ENCODE measurements at places on chromosomes 16 and 17. TPM values are rescaled to one million over a fixed set of nuclear protein-coding genes. Genes with fewer than 3 reads are reported as not detected.

Gene PLEKHH3
- total RNA-seq = 64.2 TPM

GRCh38 chr16:15822957-15823356 lies 33.9 kb downstream of the MYH11 start:
- DNase-seq = peak; percentile 79

Gene KRT17
- total RNA-seq = 223 TPM

DNA sequence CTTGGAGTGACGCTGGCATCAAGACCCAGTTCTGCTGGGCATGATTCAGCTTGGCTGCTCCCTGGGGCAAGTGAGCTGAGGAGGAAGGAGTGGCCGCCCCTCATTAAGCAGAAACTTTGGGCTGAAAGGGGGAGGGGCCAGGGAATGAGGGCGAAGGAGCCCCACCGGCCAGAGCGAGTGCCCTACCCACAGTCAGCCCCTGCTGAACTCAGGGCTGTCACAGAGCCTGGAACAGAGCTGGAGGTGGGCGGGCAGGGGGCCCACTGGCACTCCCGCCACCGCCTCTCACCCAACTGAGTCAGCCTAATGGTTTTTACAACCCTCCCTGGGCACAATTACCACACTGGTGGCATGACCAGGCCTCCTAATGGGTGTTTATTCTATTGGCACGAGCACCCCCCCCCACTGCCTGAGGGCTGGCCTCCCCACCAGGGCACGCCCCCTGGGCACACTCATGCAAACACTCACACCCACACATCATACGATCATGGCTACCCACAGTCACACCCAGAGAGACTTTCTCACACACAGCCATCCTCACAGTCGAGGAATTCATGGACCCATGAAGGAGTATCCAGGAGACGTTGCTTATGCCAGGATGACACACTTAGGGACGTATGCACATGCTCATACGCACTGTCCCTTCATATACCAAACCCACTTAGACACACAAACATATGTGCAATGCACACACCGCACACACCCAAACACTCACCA lies 19.2 kb downstream of the UNC119 start:
- peak; percentile 67 for DNase-seq

Gene HOXB9
- total RNA-seq = 33.2 TPM

DNA sequence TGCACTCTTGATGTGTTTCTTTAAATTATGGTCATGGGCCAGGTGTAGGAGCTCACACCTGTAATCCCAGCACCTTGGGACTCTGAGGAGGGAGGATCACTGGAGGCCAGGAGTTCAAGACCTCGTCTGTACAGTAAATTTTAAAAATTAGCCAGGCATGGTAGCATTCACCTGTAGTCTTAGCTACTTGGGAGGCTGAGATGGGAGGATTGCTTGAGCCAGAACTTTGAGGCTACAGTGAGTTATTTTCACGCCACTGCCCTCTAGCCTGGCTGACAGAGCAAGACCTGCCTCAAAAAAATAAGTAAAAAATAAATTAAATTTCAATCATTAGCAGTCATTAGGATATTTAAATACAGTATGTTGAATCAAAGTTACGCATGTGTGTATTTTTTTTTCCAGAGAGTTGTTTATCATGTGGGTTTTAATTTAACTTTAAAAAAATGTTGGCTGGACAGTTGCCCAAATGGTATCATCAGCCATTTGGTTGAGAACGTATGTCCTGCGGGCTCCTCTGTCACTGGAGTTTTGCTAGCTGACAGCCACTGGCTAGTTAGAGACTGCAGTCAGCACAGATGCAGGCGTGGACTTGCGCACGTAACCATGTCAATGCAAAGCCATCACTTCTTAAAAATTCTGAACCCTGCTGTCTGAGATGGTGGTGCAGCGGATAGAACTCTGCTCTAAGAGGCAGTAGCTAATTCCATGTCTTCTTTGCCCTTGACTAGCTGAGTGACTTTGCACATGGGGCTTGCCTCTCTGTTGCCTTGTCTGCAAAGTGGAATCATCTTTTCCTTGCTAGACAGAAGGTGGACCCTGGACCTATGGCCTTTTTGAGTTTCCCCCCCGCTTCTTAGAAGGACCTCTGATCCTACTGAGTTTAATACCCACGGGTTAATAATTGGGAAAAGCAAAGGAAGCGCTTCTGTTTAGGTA lies 40.0 kb downstream of the MAPT start:
- DNase-seq = no peak

DNA sequence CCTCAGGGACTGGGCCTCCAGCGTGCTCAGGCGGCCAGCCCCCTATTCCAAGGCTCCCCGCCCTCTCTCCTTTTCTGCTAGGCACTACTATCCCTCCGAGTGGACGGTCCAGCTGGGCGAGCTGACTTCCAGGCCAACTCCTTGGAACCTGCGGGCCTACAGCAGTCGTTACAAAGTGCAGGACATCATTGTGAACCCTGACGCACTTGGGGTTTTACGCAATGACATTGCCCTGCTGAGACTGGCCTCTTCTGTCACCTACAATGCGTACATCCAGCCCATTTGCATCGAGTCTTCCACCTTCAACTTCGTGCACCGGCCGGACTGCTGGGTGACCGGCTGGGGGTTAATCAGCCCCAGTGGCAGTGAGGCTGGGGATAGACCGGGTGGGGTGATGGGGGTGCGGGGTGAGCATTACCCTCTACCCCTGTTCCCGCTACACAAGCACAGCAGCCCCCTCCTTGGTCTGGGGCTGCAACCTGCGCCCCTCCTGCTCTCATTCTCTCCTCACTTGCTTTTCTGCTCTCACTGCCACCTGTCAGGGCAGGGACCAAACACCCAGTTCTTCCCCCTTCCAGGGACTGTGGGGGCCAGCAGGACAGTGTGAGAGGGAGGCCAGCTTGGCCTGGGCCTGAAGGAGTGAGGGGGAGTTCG lies 1.1 kb downstream of the PRSS41 start:
- no peak for DNase-seq

DNA sequence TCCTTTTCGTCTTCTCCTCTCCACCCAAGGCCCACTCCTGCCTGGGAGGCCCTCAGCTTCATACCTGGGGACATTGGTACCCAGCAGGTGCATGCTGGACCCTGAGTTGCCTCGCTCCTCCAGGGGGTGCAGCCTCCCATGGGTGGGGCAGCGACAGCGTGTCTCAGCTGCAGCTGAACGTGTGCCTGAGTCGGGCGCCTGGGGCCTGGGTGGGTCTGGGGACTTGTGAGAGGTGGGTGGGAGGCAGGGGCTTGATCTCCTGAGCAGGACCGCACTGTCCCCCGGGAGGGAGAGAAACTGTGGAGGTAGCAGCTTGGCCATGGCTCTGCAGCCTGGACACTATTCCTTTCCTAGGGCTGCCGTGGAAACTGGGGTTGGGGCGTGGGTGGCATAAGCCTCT lies 24.8 kb upstream of the ENGASE start:
- no peak for DNase-seq

- DNase-seq = no peak
Observed at GRCh38 chr16:67893743-67894399, 817 bp downstream of the PSKH1 start.

- peak; percentile 64 for DNase-seq
Observed at GRCh38 chr17:8300627-8301242, 5.5 kb upstream of the SLC25A35 start.

GRCh38 chr16:17817260-17817659 lies 346.5 kb upstream of the XYLT1 start:
- DNase-seq = no peak

Gene NHLRC4
- 0.36 TPM for total RNA-seq

Gene TOX3
- total RNA-seq = 32.5 TPM

- no peak for DNase-seq
Observed at GRCh38 chr16:72246423-72246822, 74.5 kb upstream of the PMFBP1 start.

DNA sequence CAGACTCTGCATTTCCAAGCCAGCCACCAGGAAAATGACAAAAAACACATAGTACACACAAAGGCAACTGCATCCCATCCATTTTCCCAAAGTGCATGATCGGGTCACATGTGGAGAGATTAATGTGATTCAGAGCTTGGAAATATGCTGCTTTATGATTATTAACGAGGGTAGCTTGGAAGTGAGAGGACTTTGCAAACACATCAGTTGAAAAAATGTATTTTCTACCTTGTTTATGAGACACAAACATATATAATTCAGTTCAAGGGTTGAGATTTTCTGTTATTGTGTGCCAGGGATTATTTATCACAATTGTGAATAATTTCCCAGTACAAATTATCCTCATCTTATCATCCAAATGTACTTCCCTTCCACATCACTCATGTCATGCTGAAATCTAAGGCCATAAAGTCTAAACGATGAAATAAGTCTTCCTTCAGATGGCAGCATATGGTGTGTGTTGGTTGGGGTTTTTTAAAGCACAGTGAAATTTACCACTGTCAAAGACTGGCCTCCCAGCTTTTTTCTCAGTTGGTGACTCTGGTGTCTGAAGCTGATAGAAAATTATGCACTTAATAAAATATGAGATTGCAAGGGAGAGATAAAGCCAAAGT lies 104.7 kb upstream of the ADAMTS18 start:
- no peak for DNase-seq

GRCh38 chr16:73997971-73998370 lies 298.6 kb upstream of the PSMD7 start:
- no peak for DNase-seq

GRCh38 chr17:56847106-56847505 lies 13.2 kb downstream of the DGKE start:
- DNase-seq = no peak

Gene PITPNM3
- total RNA-seq = 5.8 TPM

- no peak for DNase-seq
Observed at GRCh38 chr17:48850792-48851323, 20.0 kb downstream of the CALCOCO2 start.
